ENCODE measurements at places on chromosomes 4 and X. TPM values are rescaled to one million over a fixed set of nuclear protein-coding genes. Genes with fewer than 3 reads are reported as not detected.

DNA sequence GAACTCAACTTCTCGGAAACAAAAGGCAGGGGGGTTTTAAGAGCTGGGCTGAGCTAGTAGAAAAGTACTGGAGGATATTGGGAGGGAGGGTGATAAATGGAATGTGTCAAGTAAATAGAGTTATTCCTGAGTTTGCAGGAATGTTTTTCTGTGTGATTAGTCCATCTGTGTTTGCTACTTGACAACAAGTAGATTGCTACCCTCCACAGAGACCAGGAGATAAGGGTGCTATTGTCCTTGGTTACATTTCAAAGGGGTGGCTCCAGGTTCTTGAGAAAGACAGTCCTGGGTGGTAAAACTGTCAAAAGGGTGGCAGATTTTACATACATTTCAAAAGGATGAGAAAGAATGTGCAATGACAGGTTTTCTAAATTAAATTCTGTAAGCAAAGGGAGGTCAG lies 181.2 kb upstream of the PPP3CA start:
- DNase-seq = no peak

- DNase-seq = no peak
Observed at GRCh38 chr4:96827086-96827485, 987.2 kb downstream of the PDHA2 start.

DNA sequence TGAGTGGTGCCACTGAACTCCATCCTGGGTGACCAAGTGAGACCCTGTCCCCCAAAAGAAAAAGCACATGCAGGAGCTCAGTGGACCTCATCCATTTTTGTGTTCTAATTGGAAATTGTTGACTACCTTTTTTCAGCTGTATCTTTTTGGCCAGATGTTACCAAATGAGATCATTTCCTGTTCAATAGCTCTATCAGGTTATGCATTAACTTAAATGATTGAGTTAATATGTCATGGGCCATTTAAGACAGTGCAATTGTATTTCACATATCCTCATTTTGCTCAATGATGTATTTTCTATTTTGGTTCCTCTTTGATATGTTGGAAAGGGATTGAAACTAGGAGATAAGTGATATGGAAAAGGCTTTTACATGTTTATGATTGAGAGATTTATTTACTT lies 26.2 kb upstream of the RHOH start:
- no peak for DNase-seq

DNA sequence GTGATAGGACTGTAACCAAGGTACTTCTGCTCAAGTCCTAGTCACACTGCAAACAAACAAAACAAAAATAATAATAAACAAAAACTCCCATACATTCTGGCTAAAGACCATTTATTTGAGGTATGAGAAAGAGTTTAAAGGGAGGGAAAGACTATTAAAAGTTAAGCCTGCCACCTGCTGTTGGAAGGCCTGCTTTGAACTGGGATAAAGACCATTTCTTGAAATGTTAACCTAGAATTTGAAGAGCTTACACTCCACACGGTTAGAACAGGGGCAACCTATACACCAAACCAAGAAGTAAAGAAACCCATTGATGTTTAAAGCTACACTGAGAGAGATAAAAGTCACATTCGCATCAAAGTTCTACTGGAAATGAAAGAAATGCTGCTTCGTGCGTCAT lies 548.7 kb upstream of the DIPK2B start:
- DNase-seq = no peak

DNA sequence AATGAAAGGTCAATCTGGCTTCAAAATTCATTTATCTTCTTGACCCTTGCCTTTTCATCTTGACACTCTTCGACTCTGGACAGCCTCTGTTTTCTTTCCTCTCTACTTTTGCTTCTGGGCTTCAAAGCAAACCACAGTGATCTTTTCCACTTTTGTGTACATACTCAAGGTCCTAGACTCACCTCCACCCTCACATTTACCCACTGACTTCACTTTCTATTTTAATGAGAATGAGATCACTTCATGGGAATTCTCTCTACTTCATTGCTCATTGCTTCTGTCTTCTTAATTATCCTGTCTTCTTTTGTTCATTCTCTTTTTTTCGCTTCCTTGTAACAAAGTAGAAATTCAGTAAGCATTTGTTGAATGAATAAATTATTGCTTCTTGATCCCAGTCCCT lies 330.1 kb upstream of the HAND2 start:
- DNase-seq = no peak

DNA sequence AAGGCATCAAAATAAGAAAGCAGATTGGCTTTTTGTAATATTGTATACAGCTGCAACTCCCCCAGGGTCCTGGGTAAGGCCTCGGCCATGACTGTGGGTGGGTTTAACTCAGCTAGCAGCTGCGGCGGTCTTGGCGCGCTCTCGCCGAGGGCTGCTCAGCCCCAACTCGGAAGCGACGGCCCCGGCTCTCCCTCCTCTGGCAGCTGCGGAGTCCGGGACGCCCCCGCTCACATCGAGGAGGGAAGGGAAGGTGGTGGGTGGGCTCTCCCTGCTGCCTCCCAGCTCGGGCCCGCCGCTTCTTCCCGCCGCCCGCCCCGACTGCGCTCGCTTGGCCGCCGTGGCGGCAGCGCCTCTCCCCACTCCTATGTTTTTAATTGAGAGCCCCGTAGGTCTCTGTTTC lies 51.2 kb downstream of the GPR50 start:
- DNase-seq = no peak

- DNase-seq = no peak
Observed at GRCh38 chr4:121977251-121978171, 25.7 kb upstream of the TRPC3 start.

DNA sequence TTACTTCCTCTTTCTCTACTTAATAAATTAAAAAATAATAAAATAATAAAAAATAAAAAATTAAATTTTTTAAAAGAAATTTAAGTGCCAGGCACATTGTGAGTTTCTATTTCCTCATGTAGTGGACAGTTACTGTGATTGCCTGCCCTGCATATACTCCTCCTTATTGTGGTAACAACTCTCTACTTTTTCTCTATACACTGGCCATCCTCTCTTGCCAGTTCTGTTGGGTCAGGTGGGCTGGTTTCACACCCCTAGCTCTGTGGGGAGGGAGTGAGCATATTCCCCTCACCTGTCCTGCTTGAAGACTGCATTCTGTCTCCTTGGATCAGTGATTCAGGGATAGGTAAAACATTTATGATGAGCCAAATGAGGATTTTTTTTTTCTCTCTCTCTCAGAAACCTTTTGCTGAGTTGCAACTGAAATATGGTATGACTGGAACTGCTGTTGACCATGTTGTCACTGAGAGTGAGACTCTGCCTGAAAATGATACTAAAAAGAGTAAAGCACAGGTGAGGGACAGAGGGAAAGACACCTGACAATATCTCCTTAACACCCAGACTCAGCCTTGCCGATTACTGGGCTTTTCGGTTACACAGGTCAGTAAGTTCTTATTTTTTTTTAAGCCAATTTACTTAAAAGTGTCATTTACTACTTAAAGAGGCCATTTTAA lies 37.2 kb downstream of the CXXC4 start:
- DNase-seq = no peak

- DNase-seq = no peak
Observed at GRCh38 chr4:140584439-140584838, 15.7 kb upstream of the UCP1 start.

GRCh38 chr4:107666134-107666533 lies 53.9 kb downstream of the PAPSS1 start:
- DNase-seq = no peak

GRCh38 chrX:38898261-38898660 lies 97.0 kb downstream of the MID1IP1 start:
- DNase-seq = no peak

DNA sequence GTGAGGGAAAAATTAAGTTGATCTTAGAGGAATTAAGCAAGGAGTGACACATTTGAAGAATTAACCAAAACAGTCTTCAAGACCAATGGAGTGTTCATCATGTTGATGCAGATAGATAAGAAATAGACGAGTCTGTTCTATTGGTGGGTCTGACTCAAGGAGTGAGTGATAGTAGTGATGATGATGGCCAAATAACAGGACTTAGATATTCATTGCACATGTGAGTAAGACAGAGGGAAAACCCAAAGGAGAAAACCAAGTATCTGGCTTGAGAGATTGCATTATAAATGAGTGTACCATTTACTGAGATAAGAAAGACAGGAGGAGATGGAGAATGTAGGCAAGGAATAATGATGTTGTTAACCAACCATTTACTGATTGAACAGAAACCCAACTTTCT lies 321.3 kb downstream of the ADGRL3 start:
- DNase-seq = no peak

DNA sequence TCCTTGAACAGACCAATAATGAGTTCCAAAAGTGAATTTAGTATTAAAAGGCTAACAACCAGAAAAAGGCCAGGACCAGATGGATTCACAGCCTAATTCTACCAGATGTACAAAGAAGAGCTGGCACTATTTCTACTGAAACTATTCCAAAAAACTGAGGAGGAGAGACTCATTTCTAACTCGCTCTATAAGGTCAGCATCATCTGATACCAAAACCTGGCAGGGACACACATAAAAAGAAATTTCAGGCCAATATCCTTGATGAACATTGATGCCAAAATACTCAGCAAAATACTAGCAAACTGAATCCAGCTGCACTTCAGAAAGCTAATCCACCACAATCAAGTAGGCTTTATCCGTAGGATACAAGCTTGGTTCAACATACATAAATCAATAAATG lies 35.8 kb upstream of the USP46 start:
- DNase-seq = no peak

DNA sequence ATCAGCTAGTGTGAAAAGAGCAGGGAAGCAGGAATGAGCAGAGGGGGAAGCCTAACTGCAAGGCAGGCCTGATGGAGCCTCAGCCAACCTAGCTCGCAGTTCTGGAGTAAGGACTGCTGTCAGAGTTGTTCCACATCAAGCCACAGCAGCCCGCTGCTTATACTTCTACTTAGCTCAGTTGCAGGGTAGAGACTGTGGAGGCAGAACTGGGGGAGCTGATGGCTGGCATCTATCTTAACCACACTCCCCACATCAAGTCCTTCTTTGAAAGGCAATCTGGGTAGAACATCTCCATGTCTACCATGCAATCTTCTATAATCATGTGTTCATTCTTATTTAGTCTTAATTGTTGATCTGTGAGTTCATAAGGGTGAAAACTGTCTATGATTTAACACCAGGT lies 46.1 kb downstream of the DDX60 start:
- DNase-seq = no peak

DNA sequence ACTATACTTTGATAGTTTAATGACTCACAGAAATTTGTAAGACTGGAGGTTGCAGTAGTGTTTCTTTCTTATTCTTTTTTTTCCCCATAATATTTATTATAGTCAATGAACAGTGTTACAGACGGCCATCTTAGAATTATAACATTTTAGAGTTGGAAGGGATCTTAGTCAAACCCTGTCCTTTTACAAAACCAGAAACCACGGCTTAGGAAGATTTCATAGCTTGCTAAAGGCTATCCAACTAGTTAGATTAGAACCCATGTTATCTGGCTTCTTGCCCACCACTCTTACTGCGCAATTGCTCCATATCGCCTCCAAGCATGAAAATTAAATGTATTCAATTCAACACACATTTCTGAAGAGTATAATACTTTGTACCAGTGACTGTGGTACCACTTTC lies 1.1 kb downstream of the XIAP start:
- DNase-seq = no peak

DNA sequence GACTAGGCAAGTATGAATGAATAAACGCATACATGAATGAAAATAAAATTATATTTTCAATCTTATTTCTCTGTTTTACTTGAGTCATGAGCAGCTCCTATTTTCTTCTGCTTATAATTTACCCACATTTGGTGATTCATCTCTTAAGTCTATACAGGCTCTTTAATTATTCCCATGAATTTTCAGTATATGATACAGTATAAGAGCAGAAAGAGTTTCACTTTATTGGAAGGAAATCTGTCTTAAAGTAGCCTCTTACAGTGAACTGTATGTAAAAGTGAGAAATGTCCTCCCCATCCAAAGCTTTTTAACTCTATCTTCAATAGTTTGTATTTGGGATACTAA lies 50.8 kb downstream of the TMEM165 start:
- no peak for DNase-seq

- no peak for DNase-seq
Observed at GRCh38 chr4:656436-657337, 17.4 kb downstream of the ATP5ME start.

DNA sequence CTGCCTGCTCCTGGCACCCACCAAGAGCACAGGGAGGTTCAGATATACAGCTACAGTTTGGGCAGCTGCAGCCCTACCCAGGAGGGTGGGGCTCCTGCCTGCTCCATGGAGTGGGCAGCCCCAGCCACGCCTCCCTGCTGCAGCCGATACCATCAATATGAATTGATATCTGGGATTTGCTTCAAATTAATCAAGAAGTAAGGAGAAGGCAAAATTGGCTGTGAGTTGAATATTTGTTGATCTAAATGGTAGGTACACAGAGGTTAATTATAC lies 31.2 kb upstream of the ZNF280C start:
- no peak for DNase-seq

GRCh38 chr4:38560768-38561558 lies 103.0 kb upstream of the KLF3 start:
- no peak for DNase-seq

DNA sequence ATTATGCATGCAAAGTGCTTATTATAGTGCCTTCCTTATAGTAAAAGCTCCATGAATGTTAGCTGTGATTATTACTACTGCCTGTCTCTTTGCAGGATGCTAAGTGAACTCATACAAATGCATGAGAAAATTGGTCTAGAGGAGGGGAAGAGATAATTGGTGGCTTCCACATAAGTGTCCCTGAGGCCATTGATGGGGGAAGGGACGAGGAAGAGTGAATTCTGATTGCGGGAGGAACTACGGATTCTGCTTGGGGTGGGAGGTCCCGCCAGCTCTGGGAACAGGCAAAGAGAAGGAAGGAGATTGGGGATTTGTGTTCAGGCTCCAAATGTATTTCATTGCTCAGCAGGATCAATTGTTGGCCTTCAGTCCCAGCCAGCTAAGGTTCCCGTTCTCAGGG lies 11.6 kb upstream of the ARHGAP36 start:
- no peak for DNase-seq

DNA sequence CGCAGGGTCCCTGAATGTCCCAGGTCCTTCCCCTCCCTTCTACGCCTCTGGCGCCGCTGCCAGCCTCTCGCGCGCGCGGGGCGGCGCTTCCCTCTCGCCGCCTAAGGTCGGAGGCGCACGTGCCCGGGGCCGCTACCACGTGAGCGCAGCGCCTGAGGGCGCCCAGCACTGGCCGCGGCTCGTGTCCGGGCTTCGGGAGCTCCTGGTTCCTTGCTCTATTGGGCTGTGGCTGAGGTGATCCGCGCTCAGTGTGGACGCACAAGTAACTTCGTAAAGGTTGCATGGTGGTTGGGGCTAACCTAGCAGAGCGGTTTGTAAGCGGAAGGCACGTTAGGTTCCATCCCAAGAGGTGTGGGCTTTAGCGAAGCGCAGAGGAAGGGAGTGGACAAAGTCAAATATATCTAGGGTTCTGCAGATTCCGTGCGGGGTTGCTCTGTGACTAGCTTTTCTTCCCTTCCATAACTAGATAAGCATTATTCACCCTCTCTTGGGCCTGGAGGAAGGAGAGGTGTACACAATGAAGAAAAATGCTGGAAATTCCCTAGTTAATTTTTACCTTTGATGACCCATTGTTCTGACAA lies 1.8 kb downstream of the TLL1 start:
- no peak for DNase-seq

Gene AWAT2
- total RNA-seq = not detected

Gene ATP6AP2
- total RNA-seq = 112 TPM

Gene ARHGEF38
- total RNA-seq = not detected

Gene RLIM
- total RNA-seq = 36.6 TPM

Gene DSPP
- total RNA-seq = not detected

Measured in mesenteric fat pad (tissue), 1 donor.